Breast epithelium (tissue), 4 donors: ENCODE measurements at places on chromosomes 3 and 15.

GRCh38 chr3:148932972-148933371 lies 58.4 kb upstream of the GYG1 start:
- DNase-seq, result no peak

DNA sequence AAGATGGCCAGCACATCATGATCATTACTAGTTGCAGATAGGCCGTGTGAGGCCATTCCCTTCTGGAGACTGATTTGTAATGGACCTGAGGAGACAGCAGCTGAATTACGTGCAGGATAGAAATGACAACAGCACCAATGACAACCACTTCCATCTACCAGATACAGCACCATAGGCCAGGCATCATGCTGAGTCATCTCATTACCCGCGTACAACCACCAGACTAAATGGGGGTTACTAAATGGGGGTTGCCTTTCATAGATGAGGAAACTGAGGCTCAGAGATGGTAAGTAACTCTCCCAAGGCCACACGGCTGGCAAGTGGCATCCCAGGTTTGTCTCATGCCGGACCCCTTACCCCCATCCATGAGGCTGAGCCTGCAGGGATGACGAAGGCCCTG lies 32.8 kb upstream of the FAM107A start:
- DNase-seq, result no peak

- no peak for DNase-seq
Observed at GRCh38 chr3:127525373-127525772, 65.2 kb downstream of the TPRA1 start.

DNA sequence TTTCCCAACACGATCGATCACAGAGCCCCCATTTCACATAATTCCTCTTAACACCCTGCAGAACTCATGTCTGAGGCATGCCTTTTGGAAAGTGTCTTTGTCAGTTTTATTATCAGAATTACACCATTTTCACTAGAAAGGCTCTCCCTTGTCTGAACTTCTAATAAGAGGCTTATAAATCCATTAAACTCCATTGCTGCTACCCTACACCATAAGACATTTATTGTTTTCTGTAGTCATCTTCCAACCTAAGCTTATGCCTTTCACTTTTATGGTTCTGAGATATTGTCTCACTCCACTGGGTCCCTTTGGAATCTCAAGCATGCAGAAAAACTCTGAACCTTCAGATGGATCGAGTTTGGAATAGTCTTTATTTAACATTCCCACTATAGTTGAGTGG lies 50.2 kb upstream of the TPM1 start:
- DNase-seq, result no peak

DNA sequence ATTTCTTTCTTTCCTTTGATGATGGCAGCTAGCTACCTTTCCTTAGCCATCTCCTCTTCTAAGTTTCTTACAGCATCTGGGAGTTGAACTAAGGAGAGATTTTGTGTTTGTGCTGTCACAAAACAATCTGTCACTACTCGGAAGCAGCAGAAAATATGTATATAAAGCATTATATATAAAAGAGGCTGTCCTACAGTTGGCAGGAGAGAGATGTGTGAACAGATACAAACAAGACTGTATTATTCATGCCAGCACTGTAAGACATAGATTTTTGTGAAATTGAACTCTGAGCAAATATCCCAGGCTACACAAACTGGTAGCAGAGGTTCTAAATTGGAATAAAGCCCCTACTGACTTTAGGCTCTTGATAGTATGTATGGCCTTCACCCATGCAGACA lies 577.5 kb upstream of the NECTIN3 start:
- no peak for DNase-seq

DNA sequence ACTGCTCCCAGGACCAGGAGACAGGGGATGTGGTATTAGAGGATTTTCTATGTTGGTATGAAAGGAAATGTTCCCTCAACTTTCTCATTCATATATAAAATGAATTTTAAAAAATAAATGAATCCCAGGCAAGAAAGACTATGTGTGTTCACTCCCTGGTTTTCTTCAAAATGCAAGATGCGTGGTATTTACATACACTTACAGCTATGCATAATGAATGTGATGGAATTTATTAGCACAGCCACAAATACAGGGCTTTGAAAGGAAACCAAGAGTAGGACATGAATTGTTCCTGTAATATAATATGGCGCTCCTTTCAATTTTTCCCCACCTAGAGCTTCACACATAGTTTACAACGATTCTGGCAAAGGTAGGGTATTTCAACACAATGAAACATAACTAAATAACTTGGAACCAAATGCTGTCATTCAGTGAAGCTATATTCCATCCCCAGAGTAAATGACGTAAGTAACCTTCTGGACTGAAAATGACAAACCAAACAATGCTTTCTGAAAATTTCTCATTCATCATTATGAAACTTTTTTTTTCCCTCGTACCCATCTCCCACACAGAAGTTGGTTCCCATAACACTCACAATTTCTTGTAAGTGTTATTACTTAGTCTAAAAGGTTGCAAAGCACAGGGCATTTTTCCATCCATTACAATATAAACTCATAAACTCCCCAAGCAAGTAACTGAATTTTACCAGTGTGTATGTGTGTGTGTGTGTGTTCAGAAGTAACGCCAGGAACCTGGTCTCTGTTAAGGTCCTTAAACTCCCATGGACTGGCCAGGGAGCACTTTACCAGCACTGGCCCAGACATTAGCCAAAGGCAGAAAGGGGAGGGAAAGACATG lies 41.8 kb downstream of the CBLB start:
- DNase-seq, result no peak

DNA sequence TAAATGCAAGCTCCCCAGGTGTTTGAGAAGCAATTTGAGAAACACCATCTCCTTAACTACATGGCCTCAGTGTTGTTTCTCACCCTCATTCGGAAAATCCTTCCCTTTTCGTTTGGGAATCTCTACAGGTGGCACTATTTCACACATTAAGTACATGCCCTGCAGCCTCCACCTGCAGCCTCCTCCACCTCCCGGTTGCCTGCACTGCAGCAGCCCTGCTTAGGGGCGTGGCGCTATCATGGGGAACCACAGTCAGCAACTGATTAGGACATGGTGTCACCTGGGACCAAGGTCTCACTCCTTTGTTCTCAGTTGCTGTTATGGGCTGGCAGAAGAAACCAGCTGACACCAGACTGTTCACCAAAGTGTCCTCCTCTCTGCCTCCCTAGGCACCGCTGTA lies 11.7 kb upstream of the ZNF774 start:
- DNase-seq, result no peak

DNA sequence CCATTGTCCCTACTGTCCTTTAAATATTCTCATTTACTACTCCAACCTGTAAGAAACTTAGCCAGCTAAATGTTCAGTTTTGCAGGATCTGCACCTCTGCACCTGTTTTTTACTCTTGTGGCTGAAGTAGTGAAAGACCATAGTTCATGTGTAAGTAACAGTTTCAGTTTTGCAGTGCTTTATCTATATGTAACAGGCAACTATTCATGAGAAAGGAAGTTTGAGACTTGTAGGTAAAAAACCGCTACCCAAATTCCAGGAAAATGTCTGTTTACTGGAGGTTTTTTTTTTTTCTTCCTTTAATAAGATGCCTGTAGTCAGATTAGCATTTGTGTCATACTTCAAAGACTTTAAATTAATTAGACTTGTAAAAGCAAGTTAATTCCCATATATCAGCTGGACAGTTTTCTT lies 25.4 kb upstream of the MBNL1 start:
- DNase-seq, result no peak

GRCh38 chr15:28936481-28936881 lies 50.7 kb downstream of the APBA2 start:
- no peak for DNase-seq

DNA sequence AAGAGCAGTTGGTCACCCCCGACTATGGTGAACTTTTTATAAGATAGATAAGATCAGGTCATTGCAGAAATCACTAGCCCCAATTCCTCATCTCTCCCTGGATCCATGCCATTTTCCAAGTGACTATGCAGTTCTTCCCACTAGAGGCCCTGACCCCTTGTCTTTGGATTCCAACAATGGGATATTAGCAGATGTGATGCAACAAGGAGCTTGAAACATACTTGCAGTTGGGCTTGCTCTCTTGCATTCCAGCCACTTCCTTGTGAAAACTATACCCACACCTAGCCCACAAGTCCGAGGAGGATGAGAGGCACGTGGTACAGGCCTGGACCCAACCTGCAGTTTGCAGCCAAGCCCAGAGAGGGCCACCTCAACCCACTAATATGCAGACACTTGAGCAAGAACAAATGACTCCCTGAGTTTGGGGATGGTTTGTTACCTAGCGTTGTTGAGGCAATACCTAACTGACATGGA lies 60.6 kb downstream of the SUCLG2 start:
- DNase-seq, result no peak

DNA sequence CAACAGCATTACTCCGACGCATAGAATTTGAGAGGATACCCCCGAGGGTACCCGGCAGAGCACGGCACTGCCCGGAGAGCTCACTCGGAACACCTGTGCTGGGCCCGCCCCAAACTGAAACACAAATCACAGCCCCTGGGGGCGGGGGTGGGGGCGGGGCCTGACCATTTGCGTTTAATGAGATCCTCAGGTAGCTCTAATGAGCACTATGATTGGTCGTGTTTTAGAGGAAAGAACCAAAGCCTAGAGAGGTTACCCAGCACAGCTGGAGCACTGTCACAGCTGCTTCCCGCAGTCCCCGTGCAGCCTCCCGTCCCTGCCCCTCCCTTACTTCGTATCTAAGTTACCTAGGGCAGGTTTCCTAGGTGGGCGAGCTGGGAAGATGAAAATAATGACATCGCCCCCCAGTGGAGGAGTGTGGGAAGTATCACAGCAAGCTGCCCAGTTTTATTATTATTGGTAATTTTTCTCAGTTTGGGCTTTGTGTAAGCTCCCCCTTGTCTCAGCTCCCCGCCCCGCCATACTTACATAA lies 187.1 kb downstream of the PDE8A start:
- peak; percentile 78 for DNase-seq

DNA sequence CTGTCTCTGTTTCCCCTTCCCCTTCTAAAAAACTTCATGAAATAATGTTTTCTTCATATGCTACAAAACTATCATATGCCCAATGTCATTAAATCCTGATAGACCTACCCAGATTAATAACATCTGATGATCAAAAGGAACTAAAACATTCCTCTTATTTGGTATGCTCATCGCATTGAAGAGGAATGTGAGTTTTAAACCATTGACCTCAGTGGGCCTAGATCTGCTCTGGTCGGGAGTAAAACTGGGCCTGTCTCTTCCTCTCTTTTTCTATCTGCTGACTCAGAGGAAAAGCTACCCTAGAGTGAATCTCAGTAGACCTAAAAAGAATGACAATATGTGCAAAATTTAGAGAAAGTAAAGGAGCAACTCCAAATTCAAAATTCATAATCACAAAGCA lies 275.8 kb downstream of the SATB1 start:
- DNase-seq, result no peak

GRCh38 chr15:83697716-83698115 lies 43.8 kb downstream of the ADAMTSL3 start:
- no peak for DNase-seq

- no peak for DNase-seq
Observed at GRCh38 chr3:163879172-163879571, 1199.1 kb downstream of the SI start.

- no peak for DNase-seq
Observed at GRCh38 chr3:195180490-195181112, 90.4 kb downstream of the XXYLT1 start.

GRCh38 chr15:48570822-48571221 lies 74.7 kb downstream of the FBN1 start:
- DNase-seq, result no peak

- DNase-seq, result no peak
Observed at GRCh38 chr15:67613708-67614107, 71.2 kb downstream of the MAP2K5 start.

DNA sequence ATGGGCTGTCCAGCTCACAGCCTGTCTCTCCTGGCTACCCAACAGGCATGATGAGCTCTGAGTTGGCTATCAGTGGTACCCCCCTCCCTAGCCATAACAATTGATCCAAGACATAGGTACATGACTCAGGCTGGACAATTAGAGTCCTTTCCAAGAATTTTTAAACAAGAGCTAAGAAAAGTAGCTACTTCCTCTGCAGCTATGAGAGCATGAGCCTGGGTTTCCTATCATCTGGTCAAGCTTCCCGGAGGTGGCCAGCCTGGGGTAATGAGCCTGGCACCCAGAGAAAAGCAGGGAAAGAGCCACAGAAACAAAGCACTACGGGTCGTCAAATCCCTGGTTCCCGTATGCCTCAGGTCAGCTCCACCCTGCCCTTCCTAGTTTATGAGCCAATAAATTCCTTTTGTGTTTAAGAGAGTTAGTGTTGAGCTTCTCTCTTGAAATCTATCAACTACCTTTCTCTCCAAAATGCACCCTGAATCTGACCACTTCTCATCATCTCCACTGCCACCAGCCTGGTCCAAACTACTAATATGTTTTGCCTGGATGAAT lies 2.3 kb upstream of the SLC51B start:
- DNase-seq, result no peak

DNA sequence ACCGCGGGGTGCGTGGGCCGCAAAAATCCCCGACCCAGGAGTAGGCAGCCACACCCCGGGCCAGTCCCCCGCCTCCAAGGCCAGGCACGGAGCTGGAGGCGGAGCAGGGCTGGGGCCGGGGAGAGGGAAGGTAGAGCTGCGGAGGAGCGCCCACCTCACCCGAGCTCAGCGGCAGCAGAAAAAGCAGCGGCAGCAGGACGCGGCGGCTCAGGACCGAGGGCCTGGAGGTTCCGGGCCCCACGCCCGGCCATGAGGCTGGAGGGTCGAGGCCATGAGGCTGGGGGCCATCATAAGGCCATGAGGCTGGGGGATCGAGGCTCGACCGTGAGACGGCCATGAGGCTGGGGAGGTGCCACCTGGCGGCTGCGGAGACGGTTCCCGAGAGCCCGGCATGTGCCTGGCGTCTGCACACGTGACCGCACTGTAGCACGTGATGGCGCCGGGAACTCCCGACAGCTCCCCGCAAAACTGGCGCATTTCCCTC lies 32.9 kb upstream of the PRSS50 start:
- DNase-seq, result no peak

DNA sequence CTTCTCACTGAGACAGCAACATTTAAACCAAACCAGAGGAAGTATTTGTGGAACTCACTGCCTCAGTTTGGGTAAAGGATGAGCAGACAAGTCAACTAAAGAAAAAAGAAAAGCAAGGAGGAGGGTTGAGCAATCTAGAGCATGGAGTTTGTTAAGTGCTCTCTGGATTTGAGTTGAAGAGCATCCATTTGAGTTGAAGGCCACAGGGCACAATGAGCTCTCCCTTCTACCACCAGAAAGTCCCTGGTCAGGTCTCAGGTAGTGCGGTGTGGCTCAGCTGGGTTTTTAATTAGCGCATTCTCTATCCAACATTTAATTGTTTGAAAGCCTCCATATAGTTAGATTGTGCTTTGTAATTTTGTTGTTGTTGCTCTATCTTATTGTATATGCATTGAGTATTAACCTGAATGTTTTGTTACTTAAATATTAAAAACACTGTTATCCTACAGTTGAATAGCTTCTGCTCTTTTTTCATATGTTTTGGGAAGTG lies 23.3 kb downstream of the CLDN18 start:
- no peak for DNase-seq

DNA sequence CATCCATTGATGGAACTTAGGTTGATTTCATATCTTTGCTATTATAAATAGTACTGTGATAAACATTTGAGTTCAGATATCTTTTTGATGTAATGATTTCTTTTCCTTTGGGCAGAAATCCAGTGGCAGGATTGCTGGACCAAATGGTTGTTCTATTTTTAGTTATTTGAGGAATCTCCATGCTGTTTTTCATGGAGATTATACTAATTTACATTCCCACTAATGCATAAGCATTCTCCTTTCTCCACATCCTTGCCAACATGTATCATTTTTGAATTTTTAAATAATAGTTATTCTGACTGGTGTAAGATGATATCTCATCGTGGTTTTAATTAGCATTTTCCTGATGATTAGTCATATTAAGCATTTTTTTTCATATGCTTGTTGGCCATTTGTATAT lies 144.0 kb upstream of the SUCLG2 start:
- no peak for DNase-seq

GRCh38 chr15:95327183-95327525 lies 1003.3 kb upstream of the NR2F2 start:
- DNase-seq, result no peak
